ENCODE measurements at places on chromosomes 5 and 9. TPM values are rescaled to one million over a fixed set of nuclear protein-coding genes. Genes with fewer than 3 reads are reported as not detected.

The CDX1 gene
- total RNA-seq = not detected

The UBTD2 gene
- total RNA-seq = 13.6 TPM

The SLC34A1 gene
- total RNA-seq = 0.09 TPM

The APBA1 gene
- total RNA-seq = 6.5 TPM

The PLK2 gene
- total RNA-seq = 534 TPM

The NR4A3 gene
- under 0.01 TPM for total RNA-seq

The SLC34A3 gene
- total RNA-seq = not detected

The SLC22A4 gene
- total RNA-seq = 7.3 TPM

The IFNK gene
- not detected for total RNA-seq
